Heart left ventricle (tissue), 16 donors: ENCODE measurements at places on chromosomes 7 and 10.

GRCh38 chr10:117899181-117899683, 147.5 kb downstream of the RAB11FIP2 start:
- DNase-seq = no peak

GRCh38 chr10:125692601-125693523, 9.9 kb upstream of the TEX36 start:
- no peak for DNase-seq

DNA sequence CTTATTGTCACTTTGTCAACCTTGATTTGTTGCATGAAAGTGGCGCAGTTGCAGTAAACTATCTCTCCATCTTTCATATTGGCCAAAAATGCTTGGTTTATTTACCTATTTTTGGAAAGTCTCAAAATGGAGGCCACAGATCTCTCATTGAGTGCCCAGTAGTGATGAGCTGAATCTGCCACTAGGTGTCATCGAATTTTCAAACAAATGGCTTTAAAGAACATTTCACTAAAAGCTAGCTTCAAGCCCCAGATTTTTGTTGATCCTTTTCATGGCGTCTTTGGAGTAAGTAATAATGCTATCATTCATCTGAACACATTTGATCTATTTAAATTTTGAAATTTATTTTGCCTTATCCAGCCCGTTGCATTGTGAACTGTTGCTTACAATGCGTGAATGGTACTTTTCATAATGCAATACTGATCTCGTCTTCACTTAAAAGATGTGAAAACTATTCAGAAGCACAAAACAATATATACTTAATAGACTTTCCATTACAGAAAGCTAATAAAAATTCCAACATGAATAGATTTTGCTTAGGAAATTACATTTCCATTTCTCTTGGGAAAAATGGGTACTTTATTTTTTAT, 236.2 kb downstream of the DNAJB9 start:
- DNase-seq = no peak

GRCh38 chr7:16813232-16813616, 8.4 kb upstream of the AGR2 start:
- no peak for DNase-seq

DNA sequence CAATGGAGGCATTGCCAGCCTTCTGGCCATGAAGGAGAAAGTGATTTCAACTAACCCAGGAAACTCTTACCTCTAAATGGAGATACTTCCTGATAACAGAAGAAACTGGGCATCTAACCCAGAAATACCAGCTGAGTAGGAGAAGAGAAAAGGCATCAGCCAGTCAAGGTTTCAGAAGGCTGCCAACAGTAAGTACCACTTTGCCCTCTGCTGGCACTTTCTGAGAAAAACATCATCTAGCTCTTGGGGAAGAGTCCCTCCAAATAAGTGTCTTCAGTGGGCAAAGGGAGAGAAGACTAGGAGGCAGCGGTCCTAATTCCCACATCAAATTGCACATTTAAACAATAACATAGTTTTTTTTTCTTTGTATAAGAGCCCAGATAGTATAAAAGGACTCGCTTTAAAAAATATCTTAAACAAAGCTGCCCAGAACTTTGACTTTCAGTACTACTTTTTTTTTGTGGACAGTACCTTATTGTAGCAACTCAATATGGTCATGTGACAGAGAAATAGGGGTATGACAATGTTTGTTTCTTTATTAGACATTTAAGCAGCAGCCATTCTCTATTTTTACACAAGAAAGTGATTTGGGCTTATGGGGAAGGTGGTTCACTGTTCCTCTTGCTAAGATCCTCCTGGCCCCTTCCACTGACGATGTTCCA, 157.3 kb downstream of the CTTNBP2 start:
- no peak for DNase-seq

DNA sequence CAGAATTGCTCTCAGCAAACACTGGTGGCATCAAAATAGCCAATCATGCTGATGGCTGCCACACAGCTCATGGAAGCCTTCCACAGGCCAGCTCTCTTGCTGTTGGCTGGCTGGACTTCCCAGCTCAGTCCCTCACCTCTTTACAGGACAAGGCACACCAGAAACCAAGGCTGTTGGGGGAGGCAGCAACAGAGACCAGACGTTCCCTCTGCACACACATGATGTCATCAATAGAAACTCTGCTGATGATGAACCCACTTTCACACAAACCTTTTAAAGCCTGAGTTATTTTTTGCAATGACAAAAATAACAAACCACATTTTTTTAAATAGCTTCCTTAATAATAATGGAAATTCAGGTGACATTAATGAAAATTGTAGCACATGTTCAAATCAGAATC, 300.9 kb upstream of the C7orf33 start:
- DNase-seq = no peak
